ENCODE measurements at places on chromosomes 6 and 20.
A peak's percentile ranks its signal among the peaks of the same experiment; 100 is the strongest.

DNA sequence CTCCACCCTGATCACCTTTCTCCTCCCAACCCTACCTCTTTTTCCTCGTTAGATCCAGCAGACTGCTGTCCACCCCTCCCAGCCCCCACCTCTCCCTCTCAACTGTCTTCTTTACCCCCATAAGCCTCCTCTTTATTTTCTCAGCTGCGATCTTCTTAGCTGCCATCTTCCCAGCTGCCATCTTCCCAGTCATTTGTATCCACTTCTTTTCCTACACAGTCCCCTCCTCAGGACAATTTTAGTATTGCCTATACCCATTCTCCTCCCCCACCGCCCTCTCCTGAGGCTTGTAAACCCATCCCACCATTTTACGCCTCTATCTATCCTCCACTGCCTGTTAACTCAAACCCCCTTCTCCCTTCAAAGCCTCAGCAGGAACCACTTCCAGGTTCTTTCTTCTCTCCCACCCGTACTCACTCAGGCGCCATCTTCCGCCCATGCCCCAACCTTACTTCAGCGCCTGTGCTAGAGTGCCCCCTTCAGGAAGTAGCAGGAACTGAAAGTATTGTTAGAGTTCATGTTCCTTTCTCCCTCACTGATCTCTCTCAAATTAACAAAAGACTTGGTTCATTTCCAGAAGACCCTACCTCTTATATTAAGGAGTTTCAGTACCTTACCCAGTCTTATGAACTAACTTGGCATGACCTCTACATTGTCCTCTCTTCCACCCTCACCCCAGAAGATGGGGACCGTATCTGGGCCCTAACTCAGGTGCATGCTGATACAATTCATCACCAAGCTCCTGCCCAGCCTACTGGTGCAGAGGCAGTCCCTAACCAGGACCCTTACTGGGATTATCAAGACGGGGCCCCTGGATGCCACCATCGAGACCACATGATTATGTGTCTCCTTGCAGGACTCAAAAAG lies 236.0 kb downstream of the ADGRG6 start:
- peak; percentile 3 for DNase-seq

DNA sequence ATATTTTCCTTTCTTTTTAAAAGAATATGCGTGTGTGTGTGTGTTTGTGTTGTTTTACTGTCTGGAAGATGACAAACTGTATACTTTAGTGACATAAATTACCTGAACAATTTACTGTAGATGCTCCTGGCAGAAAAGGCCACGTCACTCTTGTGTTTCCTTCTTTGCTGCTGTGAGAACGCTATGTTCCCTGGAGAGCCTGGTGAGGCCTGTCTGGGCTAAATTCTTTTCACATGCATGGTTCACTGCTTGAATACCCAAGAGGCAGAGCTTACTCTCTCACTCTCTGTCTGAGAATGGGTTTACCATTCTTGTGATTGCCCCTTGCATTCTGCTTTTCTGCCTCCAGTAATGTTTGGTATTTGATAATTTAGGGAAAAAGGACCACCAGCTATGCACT lies 64.3 kb downstream of the EDN1 start:
- no peak for DNase-seq

DNA sequence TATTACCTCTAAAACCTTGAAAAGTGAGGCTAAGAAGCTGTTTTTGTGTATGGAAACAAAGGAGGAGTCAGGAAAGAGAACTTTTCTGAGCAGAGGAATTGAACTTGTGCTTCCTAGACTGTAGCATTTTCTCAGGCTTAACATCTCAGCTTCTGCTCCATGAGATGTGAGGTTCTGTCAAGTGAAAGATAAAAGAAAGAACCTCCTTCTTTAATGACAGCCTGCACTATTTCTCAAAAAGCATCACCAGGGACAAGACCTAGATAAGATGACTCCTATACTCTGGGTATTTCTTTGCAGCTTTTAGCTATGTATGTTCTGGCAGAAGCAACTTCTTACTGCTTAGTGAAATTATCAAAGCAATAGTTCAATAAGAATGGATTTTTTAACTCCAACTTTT lies 87.6 kb upstream of the KCNQ5 start:
- DNase-seq = no peak

DNA sequence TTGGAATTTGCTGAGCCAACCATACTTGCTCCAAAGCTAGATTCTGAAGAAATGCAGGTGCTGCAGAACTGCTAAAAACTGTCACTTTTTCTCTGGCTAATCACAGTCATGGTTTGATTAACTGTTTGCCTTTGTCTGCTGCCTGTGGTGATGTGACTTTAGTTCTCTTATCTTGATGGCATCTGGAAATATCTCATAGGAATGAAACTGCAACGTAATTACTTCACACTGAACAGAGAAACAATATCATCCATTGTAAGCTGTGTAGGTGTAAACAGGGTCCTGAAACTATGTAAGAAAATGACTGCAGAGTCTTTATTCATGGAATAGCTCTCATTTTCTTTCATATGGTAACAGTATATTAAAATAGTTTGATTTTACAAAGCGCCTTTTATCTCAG lies 721.9 kb upstream of the HS3ST5 start:
- DNase-seq = no peak

- DNase-seq = no peak
Observed at GRCh38 chr6:28764761-28765282, 159.0 kb downstream of the TRIM27 start.

Measured in CD4-positive, alpha-beta T cell treated with Interleukin-15 for 4 hours (primary cell).